ENCODE measurements at places on chromosomes 4 and X.

- DNase-seq: no peak
These were observed 45.7 kb downstream of the MID1 start for GRCh38 chrX:10574663-10575062.

- no peak for DNase-seq
These were observed 80.9 kb downstream of the NKX6-1 start for GRCh38 chr4:84417997-84418709.

DNA sequence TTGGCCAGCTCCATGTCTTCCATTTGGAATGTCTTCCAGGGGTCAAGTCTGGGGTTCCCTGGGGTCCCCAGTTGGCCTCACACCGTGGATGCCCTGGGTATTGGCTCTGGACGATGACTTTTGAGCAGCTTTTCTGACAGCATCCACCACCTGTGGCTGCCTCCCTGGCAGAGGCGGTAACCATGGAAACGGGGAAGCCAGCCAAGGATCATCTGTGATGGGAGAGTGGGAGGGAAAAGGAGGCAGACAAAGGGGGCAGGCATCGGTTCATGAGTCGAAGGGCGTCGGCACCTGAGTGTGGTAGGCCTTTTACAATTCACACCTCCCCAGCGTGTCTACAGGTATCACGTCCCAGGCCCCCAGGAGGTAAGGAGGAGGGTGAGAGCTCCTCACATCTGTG lies 152.2 kb downstream of the ASMT start:
- no peak for DNase-seq

DNA sequence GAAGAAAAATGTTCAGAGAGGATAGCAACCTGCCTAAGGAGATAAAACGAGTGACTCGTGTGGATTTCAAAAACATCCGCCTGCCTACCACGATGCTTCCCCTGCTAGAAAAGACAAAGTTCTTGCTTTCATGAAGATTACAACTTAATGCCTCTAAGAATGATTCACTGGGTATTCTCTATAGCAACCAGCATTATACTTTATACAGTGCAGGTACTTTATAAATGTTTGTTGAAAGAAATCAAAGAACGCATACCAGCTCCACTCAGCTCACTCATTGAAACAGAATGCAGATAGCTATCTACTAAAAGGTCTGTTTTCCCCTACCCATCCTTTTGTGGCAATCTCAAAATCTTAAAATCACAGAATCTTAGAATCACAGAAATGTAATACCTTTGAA lies 33.7 kb downstream of the GASK1B start:
- DNase-seq: no peak

- DNase-seq: no peak
These were observed 643.7 kb downstream of the BCOR start for GRCh38 chrX:39453889-39454621.

GRCh38 chrX:77768787-77769186 lies 17.2 kb downstream of the ATRX start:
- no peak for DNase-seq

DNA sequence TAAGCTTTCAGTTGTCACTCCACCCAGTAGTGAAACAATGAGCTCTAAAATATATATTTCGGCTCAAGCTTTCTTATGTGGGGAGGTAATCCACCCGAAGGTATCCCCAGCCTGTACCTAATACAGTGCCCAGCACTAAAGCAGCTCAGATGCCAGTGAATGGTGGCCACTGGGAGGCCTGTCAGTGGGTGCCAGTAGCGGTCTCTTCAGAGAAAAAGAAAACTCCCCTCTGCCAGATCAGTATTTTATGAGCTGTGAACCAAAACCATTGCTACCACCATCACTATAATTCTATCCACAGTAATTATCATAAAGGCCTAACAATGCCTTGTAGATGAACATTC lies 835 bp upstream of the NFKB1 start:
- DNase-seq: no peak

GRCh38 chr4:56627985-56628384 lies 53.1 kb downstream of the HOPX start:
- no peak for DNase-seq

- DNase-seq: no peak
These were observed 28.4 kb downstream of the HAND2 start for GRCh38 chr4:173501592-173502150.

- no peak for DNase-seq
These were observed 24.1 kb downstream of the DCTD start for GRCh38 chr4:182893047-182893446.

DNA sequence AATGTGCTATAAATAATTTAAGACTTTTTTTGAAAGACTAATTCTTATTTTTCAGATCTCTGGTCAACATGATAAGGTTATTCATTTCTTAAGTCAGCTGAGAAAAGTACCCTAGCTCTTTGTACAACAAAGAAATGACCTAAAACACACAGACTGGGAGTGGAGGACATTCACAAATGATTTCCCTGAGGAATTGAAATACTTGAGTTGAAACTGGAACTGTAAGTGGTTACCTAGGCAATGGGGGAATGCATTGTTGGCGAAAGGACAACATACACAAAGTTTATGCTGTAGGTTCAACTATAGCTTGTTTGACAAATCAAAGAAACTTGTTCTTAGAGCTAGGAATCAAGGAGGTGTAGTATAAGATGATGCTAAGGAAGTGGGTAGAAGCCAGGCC lies 915.5 kb downstream of the FAT4 start:
- DNase-seq: no peak

GRCh38 chrX:147735364-147735763 lies 176.4 kb upstream of the FMR1 start:
- no peak for DNase-seq

DNA sequence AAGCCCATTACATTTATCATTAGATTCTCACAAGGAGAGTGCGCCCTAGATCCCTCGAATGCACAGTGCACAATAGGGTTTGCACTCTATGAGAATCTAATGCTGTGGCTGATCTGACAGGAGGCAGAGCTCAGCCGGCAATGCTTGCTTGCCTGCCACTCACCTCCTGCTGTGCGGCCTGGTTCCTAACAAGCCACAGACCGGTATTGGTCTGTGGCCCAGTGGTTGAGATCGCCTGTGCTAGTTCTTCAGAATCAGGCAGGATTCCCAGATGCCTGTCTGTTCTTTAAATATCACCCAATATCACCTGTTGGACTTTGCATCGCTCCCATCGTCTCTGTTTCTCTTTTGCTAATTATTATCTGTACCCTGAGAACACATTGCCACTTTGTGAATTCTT lies 14.0 kb downstream of the DSPP start:
- DNase-seq: no peak

DNA sequence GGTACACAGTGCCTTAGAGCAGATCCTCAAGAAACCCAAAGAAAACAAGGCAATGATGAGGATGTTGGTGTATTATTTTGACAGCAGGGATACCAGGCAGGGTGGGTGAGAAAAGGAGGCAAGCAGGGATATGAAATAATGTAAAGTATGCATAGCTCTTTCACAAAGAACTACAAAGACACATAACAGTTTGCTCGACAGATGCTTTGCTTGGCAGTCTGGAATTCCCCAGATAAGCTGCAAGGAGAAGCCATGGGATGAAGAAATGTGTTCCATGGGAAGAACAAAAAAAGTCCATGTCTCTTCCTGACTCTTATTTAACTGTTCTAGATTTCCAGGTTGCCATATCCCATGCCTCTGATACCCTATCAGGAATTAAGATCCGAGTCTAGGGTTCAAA lies 75.4 kb downstream of the FAM13A start:
- no peak for DNase-seq

GRCh38 chr4:173174594-173175012 lies 6.0 kb downstream of the GALNT7 start:
- no peak for DNase-seq
